ENCODE measurements at places on chromosomes 2 and 18.

DNA sequence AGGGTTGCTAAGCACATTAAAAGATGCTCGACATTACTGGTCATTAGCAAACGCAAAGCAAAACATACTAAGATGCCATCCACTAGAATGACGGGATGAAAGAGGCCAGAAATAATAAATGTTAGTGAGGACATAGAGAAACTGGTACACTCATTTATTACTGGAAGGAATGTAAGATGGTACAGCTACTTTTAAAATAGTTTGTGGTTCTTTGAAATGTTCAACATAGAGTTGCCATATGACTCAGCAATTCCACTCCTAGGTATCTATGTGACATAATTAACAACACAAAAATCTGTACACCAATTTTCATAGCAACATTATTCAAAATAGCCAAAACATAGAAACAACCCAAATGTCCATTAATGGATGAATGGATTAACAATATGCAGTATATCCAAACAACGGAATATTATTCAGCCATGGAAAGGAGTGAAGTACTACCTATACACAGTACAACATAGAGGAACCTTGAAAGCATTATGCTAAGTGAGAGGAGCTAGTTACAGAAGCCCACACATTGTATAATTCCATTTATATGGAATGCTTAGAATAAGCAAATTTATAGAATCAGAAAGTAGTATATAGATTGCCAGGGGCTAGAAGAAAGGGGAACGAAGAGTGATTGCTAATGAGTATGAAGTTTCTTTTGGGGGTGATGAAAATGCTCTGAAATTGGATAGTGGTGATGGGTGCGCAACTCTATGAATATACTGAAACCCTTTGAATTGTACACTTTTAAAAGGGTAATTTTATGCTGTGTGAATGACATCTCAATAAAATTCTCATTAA is 61.9 kb upstream of the IL1R1 start:
- DNase-seq: no peak

DNA sequence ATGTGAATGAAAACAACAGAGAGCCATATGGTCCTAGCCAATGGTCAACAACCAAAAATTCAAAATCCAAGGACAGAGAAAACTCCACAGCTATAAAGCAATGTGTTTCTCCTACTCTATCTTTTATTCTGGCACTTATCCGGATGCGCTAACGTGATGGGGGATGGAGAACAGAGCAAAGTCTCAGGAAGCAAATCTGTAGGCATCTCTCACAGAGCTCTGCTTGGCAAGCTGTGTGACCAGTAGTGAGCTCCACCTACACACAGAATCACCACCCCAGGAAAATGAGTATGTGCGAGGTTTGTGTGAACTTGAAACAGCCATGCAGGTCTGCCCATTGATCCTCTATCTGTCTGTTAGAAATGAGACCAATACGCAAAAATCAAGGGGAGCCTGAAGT is 584.3 kb downstream of the BCL11A start:
- DNase-seq: no peak

GRCh38 chr18:63000839-63001238 is 285.5 kb downstream of the PHLPP1 start:
- DNase-seq: no peak

- DNase-seq: no peak
Measured at GRCh38 chr18:45663403-45664045, 48.2 kb downstream of the SLC14A2 start.

DNA sequence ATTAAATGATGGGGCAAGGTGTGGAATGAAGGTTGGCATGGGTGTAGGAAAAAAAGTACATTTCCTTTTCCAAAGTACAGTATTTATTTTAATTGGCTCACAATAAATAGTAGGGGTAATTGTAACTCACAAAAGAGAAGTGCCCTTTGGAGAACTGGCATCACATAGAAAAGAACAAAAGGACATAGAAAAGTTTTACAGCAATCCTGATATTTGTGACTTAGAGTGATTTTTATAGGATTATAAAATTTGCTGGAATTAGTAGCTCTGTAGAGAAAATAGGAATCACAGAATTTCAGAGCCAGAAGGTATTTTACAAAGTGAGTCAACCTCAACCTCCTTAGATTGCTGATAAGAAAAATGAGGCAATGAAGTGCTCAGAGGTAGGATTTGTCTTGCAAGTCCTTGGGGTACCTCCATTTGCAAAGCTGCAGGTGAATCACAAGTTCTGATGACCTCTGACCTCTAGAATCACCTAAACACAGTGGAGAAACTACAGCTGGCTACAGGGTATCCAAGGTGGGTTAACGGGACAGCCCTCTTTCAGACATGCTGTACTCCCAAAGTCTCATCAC is 133.6 kb downstream of the SOCS6 start:
- DNase-seq: no peak

GRCh38 chr2:94874277-94874997 is 3.2 kb downstream of the TEKT4 start:
- peak; percentile 6 for DNase-seq

DNA sequence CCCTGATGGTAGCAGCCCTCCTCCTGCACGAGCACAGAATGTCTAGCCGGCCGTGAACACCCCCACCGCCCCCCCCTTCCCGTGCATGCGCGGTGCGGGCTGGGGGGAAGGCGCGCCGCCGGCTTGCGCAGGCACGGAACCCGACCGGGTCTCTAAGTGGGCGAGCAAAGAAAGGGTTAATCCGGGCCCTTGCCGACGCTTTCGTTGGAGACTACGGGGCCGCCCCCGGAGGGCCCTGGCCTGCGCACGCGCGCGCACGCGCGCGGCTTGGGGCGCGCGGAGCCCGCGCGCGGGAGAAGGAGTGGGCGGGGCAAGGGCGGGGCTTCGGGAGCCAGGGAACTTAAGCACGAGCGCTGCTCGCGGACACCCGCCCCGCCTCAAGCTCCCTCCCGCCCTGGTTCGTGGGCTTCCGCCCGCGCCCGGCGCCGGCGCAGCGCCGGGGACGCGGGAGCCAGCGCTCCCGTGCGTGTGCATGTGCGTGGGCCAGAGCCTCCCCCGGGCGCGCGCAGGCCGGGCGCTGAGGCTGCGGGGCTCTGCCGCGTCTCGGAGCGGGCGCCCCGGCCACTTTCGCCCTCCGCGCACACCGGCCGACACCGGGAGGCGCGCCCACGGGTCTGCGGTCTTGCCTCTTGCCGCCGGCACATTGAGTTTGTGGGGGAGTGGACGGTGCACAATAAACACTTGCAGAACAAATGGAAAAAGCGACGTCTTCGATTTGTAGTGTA is 617 bp upstream of the ZBTB14 start:
- DNase-seq: peak; percentile 82

DNA sequence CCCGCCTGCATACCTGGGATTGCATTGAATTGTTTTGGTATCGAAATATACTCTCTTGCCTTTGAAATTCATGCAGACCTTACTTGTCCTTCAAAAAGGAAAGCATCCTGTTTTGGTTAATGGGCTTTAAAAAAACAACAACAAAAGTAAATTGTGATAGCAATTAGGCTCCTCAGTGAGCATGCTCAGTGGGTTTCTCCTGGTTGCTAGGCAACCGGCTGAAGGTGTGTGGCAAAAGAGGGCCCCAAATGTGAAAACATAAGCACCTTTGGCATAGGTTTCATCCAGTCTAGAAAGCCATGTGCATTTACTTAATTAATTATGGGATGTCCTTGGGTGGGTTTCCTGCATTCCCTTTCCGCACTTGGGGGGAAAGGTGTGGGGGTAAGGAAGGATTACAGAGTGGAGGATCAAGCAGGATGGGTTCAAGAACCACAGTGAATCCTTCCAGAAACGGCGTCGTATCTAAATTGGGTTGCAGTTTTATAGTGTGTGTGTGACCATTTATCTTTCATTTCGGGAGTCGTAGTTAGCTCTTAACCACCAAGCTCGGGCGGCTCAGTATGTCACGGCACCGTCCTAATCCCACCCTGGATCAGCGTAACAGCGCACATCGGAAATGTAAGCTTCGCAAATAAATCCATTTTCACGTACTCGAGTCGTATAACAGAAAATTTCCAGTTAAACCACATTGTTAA is 274.9 kb upstream of the TCF4 start:
- no peak for DNase-seq

DNA sequence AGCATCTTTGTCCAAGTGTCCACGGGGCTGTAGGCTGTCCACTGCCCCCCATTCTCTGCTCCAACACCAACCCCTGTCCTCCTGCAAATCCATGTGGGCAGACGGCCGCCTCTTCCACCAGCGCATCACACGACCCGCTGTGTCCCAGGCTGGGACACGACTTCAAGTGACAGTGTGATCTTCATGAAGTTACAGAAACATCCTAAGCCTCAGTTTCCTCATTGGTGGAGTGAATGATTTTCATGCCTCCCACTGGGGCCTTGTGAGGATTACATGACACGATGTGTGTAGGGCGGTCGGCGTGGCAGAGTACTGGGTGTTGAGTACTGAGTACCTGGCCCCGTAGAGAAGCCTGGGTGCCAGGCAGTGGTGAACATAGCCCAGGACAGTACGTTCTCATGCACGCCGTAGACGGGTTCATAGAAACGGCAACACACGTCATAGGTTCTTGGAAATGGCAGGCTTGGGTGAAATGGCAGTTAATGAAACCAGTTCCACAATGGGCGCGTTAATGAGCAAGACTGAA is 9.3 kb upstream of the ALLC start:
- DNase-seq: no peak

DNA sequence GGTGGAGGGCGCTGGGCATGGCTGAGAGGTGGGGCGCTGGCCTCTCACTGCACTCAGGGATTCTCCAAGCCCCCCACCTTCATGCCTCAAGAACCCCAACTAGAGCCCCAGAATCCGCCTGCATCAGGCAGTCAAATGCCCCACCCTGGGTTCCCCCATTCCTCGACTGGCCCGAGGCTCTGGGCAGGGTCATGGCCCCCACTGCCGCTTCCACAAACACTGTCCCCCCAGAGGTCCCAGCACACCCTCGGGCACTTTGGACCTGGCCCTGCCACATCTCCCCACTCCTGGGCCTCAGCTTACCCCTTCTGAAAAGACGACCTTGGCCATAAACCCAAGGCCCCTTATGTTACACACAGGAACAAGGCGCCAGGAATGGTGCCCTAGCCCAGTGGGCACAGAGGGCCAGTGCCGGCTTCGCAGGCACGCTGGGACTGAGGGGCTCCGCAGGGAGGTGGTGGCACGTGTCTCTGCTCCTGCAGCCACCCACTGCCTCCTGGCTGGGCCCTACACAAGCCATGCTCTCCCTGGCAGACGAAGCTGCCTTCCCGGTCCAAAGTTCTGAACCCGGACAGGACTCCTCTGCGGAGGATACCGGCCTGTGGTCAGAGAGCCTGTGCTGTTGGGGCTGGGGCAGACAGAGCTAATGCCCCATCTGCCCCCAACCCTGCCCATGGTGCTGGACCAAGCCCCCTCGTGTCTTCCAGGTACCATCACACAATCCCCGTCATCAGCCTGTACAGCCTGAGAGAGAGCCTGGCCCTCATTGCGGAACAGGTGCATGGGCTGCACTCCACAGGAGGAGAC is 6.8 kb downstream of the AGXT start:
- no peak for DNase-seq

GRCh38 chr2:207951734-207952470 is 73.4 kb downstream of the PLEKHM3 start:
- no peak for DNase-seq

DNA sequence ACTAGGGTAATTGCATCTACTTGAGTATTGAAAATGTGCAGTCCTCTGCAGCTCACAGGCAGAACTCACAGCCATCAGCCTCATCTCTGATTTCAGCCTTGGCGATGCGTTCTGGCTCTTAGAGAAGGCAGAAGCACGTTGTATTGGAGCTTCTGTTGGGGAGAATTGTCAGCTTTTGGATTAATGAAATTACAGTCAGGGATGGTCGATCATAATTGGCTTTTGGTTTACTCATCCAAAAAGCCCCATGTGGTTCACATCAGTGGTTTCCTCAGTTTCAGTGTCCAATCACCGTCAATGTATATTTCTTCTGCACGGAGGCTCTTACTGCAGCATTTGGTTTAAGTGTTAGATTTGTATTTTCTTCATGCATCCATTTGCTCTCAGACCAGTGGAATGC is 218.5 kb upstream of the SOX11 start:
- DNase-seq: no peak

DNA sequence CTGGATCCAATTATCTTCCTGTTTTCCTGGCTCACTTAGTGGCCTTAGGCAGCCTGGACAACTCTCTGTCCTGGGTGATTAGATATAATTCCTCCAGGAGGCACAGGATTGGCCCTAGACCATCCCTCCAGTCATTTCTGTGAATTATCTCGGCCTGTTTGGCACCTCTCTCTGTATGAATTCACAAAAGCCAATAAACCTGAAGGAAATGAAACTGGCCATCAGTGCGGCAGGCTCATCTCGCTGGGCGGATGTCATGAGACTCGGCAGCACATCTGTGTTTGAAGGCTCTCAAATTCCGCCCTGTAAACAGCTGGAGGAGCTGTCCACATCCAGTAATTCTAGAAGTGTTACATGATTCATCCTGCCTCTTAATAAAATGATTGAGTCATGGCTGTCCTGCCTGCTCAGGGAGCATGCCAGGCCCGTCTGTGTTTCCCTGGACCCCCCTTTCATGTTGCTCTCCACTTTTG is 38.6 kb downstream of the ACOXL start:
- peak; percentile 43 for DNase-seq

DNA sequence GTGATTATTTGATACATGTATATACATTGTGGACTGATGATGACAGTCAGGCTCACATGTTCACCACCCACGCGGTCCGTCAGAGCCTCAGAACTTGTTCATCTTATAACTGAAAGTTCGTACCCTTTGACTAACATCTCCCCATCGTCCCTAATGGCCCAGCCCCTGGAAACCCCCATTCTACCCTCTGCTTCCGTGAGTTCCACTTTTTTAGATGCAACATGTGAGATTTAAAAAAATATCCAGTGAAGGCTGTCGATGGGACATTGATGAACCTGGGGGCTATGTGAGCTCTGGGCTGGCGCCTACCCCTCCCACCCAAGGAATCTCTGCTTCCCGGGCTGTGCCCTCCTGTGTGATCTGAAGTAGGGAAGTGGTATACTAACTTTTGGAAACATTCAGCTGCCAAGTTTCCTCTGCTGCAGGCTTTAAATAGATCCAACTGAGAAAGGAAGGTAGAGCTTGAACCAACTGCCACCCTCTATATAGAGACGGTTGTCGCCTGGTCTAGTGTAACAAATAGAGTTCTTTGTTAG is 163.8 kb downstream of the FAM210A start:
- DNase-seq: no peak

- DNase-seq: no peak
Measured at GRCh38 chr2:31660812-31661335, 80.1 kb upstream of the SRD5A2 start.

- no peak for DNase-seq
Measured at GRCh38 chr2:71944183-71944550, 203.5 kb downstream of the CYP26B1 start.

DNA sequence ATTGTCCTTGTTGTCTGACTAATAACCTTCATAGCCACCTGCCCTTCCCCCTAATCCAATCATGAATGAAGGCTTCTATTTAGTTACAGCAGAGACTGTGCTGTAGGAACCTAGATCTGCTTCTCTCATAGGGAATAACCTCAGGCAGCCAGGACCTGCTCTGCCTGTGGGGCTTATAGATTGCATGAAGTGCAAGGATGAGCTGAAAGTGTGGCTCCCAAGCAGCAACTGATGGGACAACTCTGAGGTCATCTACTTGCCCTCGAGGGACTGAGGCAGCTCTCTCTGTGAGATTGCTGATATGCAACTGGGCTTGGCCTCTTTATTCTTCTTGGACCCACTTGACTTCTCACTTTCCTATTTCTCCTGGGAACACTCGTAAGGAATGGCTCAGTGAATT is 23.8 kb upstream of the SLC38A11 start:
- no peak for DNase-seq
